Fibroblast of skin of back (primary cell): ENCODE measurements at places on chromosomes 1 and 21.
A peak's percentile ranks its signal among the peaks of the same experiment; 100 is the strongest.

DNA sequence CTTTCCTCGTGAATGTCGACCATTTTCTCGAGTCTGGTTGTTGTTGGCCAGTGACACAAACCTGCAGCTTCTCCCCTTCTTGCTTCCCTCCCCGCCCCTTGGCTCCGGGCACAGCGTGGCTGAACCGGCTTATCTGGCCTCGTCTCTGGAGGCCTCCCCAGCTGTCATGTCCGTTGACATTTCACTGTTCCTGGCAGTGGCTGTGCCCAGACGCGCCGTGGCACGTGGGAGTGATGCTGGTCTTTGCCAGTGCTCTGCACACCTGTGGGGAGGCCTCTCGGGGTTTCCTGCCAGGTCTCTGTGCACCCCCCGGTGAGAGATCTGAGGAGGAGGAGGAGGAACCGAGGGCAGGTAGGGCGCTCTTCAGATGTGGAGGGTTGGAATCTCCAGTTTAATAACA, 23.7 kb downstream of the SKI start:
- DNase-seq: no peak

GRCh38 chr1:77543822-77544448, 138.5 kb downstream of the ZZZ3 start:
- peak; percentile 46 for DNase-seq

- no peak for DNase-seq
Measured at GRCh38 chr21:43277481-43278351, 108.9 kb downstream of the CRYAA start.

DNA sequence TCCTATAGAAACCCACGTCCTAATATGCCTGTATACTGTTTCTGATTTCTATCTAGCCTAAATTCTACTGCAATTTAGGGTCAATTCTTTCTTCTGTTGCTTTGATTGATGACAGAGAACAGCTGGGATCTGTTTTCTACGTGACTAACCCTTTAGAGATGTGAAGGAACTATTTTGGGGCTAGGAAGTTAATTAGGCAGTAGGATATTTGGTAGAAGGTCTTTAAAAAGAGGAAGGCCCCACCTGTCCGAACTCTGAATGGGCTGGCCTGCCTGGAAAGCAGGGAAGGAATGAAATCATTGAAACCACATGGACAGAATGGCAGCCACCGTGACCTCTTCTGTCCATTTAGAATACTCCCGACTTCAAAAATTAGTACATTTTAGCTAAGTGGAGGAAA, 21.0 kb downstream of the EIF2D start:
- DNase-seq: no peak

DNA sequence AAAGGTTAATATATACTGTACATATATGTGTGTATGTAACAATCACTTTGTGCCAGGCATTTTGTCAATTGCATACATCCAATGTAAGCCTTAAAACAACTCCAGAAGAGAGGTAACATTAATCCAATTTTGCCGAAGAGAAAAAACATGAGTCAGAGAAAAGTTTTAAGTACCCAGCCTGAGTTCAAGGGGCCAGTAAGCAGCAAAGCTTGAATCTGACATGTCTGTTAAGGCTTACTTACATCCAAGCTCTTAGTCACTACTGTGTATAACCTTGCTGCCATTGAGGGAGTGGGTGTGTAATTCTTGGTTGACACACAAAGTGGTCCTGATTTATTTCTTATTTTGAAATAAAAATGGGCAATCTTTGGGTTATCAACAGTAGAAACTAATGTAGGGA, 360.4 kb upstream of the LYPLAL1 start:
- no peak for DNase-seq

- peak; percentile 66 for DNase-seq
Measured at GRCh38 chr1:243924588-243925349, 74.7 kb upstream of the AKT3 start.

DNA sequence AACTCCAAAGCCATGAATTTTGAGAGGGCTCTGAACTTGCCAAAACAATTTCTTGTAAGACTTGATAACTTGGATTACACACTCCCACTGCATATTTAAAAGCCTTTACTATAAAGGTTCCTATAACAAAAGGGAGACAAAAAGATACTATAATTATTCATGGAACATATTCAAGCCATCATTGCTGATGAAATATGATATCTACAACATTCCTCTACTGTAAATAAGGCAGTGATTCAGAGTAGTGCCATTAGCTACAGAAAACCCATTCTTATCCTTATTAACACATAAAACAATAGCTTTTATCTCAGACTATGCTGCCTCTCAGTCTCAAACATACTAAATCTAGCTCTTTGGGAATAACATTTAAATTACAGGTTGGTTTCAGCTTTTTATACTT, 675.5 kb upstream of the CXADR start:
- DNase-seq: peak; percentile 22

- DNase-seq: peak; percentile 96
Measured at GRCh38 chr1:201137579-201138310, 10.8 kb upstream of the ASCL5 start.

GRCh38 chr21:17925899-17926298, 106.7 kb upstream of the C21orf91 start:
- DNase-seq: peak; percentile 15

- DNase-seq: peak; percentile 68
Measured at GRCh38 chr1:170659399-170660035, 4.4 kb upstream of the PRRX1 start.

GRCh38 chr1:200038325-200038980, 10.9 kb downstream of the NR5A2 start:
- DNase-seq: no peak

- peak; percentile 84 for DNase-seq
Measured at GRCh38 chr1:65148548-65149350, 746 bp downstream of the AK4 start.

- DNase-seq: peak; percentile 42
Measured at GRCh38 chr1:204975568-204976235, 67.3 kb upstream of the CNTN2 start.

DNA sequence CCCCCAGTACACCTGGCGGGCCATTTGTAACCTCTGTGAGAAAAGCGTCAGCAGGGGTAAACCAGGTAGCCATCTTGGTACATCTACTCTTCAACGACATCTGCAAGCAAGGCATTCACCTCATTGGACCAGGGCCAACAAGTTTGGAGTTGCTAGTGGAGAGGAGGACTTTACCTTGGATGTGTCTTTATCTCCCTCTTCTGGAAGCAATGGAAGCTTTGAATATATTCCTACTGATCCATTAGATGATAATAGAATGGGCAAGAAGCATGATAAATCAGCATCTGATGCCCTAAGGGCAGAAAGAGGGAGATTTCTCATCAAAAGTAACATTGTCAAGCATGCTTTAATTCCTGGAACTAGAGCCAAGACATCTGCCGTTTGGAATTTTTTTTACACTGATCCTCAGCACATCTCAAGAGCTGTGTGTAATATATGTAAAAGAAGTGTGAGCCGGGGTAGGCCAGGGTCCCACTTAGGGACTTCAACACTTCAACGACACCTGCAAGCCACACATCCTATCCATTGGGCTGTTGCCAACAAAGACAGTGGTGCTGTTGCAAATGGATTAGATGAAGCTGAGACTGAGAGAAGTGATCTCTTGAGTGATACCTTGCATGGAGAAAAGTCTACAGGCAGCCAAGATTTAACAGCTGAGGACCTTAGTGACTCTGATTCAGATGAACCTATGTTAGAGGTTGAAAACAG, 2.7 kb downstream of the ZBED6 start:
- DNase-seq: no peak

DNA sequence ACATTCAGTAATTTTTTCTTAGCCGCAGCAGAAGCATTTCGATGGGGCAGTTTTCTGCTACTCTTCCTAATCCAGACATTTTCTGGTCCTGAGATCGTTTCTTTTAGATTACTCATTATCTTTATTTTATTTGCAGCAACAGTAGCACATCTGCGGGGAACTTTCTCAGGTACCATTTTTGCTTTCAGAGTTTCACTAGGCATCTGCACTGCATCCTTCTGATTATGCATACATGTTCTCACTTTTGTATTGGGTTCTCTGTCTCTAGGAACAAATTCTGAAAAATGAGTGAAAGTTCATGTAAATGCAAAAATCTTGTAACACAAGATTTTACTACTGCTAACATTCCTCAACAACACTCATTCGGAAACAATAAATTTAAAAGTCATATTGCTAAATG, 3.9 kb upstream of the PSMG1 start:
- no peak for DNase-seq

DNA sequence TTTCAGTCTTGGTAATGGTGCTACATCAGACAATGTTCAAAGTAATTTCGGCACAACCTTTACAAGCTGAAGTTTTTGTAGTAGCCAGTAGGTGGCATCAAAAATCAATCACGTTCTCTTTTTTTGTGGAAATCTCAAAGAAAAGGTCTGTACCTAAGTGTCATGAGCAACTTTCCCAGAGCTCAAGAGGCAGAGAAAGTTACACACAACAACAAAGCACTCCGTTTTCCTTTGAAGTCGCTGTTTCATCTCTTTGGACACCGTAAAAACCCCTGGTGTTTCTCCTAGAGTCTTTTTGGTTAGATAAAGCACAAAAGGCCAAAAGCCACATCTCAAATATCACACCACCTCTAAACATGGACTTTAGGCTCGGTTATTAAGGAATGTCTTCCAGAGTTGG, 131.6 kb downstream of the LHX8 start:
- DNase-seq: peak; percentile 33

- DNase-seq: no peak
Measured at GRCh38 chr1:147079400-147080005, 92.8 kb downstream of the PRKAB2 start.

DNA sequence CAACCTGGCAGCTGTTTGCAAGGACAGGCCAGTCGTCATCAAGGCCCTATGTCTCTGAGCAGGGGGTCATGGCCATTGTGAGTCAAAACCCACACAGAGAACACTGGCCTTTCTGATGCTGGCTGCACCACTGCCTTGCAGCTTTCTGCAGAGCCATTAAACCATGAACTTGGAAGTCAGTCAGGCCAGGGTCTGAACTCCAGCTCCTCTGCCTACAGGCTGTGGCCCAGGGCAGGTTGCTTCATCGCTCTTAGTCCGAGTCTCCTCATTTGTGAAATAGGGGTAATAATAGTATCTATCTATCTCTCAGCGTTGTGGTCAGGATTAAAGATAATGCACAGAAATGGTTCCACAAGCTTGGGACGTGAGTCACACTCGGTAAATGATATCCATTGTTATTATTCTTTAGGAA, 35.8 kb upstream of the HIVEP3 start:
- peak; percentile 90 for DNase-seq

DNA sequence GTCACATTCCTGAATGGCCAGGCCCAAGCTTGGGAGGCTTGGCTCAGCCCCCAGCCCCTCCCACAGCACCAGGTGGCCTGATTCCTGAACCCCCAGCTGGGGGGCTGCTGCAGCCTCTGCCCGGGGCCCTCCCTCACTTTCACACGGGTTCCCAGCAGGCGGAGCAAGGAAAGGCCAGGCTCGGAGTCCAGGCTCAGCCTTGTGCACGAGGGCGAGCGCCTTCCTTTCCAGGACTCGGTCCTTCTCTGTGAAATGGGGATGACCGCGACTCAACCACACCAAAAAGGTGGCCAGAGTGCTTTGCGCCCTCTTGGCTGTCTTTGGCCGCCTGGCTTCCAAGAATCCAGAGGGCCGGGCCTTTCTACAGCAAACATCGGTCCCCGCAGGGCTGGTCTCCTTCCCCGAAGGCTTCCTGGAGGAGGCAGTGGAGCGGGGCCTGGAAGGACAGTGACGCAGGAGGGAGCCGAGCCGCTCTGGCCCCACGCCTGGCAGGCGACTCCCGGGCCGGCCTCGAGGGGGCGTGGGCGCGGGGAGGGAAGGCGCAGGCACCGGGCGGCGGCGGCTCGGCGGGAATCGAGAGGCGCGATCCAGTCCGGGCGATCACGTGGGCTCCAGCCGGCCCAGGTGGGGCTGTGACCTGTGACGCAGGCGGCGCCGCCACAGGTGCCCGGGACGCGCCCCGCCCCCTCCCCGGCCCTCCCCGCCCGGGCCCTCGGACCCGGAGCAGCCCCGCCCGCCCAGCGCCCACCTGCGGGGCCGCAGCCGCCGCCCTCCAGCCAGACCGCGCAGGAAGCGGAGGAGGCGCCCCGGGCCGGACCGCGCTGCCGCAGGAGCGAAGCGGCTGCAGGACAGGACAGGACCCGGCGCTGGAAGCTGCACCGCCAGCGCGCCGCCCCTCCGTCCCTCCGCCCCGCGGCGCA, at the start of gene ARHGEF16:
ARHGEF16 (plus strand) TSS at position 775 of the 920 bp plus-strand sequence. CDS start 8,420 bp downstream, outside the sequence.
- DNase-seq: peak; percentile 34

- DNase-seq: no peak
Measured at GRCh38 chr21:33384841-33385331, 18.3 kb upstream of the IFNGR2 start.

- no peak for DNase-seq
Measured at GRCh38 chr1:233479110-233479890, 134.6 kb upstream of the KCNK1 start.

DNA sequence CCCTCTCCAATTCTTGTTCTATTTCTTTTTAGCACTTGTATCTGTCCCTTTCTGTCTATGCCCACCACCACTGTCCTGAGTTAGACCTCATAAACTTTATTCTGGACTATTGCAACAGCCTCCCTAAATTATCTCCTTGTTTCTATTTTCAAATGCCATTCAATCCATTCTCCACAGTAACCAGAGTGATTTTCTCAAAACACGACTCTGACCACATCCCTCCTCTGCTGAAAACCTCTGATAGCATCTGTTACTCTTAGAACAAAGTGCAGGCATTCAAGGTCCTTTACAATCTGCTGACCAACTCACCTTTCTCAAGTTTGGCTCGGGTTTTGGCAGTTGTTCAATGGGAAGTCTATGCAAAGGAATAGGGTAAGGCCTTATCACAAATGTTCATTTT, 22.8 kb upstream of the GPX7 start:
- DNase-seq: peak; percentile 5

DNA sequence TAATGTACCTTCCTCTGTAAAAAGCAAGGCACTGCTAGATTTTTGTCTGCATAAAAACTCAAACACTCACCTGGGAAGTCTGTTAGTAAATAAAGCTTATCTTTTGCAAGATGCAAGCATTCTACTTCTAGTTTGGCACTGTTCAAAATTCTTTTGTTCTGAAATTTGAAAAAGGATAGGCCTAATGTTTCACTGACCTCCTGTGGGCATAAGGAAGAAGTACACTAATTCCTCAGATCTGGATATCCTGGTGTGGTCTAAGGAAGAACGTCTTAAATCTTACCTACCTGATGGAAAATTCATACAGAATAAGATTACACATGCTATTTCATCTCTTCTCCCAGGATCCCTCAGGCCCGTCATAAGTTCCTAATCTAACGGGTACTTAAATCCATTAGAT, 93.5 kb upstream of the CAMK1G start:
- no peak for DNase-seq

DNA sequence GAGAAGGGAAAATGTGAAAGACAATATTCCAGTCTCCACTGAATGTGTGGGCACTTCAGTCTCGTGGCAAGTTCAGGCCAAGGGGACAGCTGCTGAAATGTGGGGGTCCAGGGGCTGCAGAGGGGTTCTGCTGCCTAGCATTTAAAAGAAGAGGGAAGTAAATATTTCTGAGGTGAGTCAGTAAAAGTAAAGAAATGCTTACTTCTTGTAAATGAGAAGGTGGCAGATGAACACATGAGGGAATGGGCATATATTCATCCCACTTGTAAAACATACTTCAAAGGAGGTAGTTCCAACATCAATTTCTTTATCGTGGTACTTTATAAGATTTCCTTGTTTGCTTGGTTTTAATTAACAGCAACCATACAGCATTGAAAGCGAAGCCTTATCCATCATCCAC, 63.1 kb upstream of the HIVEP3 start:
- no peak for DNase-seq

GRCh38 chr1:56438901-56439551, 140.3 kb downstream of the PLPP3 start:
- no peak for DNase-seq

- no peak for DNase-seq
Measured at GRCh38 chr1:168264296-168264695, 16.4 kb upstream of the TBX19 start.
